ENCODE measurements at places on chromosomes 1 and 21.

GRCh38 chr21:44749116-44749758 is 37.9 kb upstream of the TSPEAR start:
- no peak for DNase-seq

DNA sequence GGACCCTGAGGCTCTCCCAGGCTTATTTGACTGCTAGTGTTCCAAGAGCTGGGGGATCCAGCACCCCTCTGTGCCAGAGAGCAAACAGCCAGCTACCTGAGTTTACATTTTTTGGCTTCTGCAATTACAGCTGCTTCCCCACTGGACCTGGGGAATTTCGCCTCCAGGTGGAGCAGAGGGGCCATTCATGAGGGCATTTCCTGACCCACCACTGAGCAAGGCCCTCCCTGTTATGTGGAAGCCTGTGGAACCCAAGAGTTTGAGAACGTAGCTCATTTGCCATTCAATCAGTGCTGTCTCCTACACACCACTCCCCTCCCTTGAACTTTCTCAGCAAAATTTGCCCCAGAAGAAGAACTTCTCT is 42.7 kb upstream of the TMEM51 start:
- no peak for DNase-seq

DNA sequence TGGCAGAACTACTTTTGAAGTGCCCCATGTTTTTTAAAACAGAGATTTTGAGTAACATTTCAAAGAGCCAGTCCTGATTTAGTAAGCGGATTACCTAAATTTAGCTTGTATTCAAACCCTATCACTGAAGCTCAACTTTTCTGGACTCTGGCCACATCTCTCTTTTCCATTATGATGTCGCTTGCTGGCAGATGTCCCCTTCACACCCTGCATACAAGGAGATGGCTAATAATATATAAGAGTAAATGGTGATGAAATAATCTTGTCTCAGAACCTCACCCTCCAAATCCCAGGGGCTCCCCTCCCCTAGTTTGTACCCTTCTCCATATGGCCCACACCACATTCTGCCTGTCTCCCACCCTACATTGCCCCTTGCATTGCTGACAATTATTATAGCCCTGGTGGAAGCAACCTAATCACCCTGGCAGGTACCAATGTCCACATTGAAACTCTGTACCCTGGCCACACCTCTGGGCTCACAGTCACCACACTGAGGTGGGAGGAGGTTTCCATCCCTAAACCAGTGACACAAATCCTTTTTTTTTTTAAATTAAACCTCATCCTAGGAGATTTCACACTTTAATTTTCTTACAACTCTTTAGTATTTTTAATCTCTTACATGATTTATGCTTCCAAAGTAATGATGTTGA is 106.0 kb upstream of the SYT6 start:
- DNase-seq: no peak

DNA sequence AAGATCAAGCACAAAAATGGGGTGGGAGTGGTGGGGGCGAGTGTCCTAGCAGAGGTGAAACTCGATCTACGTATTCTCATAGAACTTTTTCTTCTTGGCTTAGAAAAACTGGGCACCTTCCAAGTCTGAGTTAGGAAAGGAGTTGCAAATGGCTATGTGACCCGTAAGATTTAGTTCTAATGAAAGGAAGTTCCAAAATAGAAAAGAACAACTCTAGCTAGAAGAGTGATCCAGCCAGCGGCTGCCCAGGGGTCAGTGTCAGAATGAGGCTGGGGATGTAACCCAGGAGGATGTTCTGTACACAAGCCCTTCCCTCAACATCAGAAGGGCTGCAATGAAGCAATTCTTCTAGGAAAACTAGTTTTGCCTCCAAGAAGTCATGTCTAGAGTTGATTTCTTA is 5.2 kb downstream of the MTARC1 start:
- no peak for DNase-seq

- DNase-seq: no peak
Observed at GRCh38 chr1:41637367-41637766, 152.9 kb upstream of the EDN2 start.

DNA sequence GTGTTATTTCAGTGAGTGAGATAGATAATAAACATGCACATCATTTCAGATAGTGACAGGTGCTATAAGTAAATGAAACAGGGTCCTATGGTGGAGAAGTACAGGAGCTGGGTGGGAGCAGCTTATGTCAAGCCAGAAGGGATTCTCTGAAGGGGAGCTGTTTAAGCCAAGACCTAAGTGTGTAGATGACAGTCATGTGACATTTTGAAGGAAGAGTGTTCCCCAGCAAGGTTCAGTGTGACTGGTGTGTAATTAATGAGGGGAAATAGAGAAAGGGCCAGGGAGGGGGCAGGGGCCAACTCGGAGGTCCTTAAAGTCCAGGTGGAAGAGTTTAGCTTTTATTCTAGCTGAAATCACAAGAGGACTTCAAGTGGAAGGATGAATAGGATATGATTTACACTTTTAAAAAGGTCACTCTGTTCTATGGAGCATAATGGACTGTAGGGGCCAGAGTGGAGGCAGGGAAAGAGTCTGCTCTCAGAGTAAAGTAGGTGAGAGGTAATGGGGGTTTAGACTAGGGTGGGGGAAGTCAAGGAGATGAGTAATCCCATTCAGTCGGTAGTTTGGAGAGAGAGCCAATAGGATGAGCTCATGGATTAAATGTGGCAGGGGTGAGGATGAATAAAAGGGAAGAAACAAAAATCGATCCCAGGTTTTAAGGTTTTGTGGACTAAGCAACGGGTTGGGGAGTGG is 243.1 kb downstream of the CACNA1E start:
- DNase-seq: no peak

- DNase-seq: no peak
Observed at GRCh38 chr1:230611878-230612235, 30.4 kb upstream of the COG2 start.

GRCh38 chr21:42892582-42892930 is 553 bp upstream of the NDUFV3 start:
- no peak for DNase-seq

DNA sequence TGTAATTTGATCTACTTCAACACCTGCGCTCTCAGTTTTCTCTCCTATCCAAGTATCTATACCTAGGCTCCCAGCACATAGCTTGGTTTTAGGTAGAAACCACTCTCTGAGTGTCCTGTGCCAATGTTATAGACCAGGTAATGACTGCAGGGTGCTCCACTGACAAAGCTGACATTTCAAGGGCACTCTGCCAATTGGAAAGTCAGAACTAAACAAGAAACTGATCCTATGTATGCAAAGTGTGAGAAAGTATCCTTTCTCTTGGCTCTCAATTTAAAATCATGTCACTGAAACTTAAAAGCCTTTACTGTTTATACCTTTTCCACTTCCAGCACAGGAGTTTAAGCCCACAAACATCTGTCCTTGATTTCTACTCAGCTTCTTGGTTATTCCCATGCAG is 45.0 kb upstream of the AIM2 start:
- DNase-seq: no peak

- DNase-seq: no peak
Observed at GRCh38 chr1:47418681-47419325, 2.7 kb downstream of the FOXE3 start.

GRCh38 chr1:222310836-222311235 is 237.1 kb downstream of the HHIPL2 start:
- DNase-seq: no peak

DNA sequence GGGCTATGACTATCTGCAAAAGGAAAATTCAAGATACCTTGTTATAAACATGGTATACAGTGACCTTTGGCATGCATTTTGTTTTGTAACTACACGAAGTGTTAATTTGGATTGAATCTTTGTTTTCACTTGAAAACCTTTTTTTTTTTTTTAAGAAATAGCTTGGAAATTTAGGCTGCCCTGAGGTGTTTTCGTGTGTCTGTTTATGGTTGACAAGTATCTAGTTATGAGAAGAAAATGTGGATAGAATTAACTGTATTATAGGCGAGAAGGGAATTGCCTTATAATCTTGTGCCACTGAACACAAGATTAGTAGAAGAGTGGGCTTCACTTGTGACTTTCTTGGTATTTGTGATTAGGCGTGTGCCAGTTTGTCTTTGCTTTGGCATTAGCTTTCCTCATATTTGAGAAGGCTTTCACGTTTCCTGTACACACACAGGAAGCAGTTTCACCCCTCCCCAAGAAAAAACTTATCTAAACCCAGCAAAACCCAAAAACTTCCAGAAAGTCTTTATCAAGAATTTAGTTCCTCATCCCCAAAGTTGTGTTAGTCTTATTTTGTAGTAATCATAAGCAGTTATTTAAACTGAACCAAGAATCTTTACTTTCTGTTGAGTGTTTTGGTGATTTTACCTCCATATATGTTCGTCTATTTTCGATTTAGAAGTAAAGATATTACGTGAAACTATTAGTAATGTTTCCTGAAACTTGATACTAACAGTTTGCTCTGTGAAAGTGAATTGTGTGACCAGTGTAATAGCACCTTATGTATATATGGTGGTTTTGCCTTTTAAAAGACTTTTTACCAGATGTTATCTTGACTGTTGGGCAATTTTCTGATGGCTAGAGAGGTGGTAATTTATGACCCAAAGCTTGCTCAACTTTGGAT is 3.8 kb downstream of the DYRK1A start:
- DNase-seq: no peak

DNA sequence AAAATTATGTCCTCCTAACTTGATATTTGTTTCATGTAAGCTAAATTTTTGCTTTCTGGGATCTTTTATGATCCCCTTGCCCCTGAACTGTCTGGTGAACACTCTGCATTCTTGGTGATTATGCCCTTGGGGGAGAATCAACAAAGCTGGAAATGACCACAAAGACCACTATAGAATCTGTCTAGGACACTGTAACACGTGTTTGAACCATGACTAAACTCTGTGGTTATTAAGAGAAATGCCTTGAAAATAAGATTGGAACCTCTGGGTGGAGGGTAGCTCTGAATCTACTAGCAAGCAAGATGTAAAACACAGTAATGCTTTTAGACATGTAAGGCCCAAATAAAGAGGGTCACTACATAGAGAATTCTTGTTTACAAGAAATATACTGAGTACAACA is 237.5 kb downstream of the HMCN1 start:
- DNase-seq: no peak

- no peak for DNase-seq
Observed at GRCh38 chr1:220817907-220818306, 31.2 kb downstream of the MTARC1 start.

GRCh38 chr1:229478852-229479251 is 29.3 kb downstream of the NUP133 start:
- no peak for DNase-seq

DNA sequence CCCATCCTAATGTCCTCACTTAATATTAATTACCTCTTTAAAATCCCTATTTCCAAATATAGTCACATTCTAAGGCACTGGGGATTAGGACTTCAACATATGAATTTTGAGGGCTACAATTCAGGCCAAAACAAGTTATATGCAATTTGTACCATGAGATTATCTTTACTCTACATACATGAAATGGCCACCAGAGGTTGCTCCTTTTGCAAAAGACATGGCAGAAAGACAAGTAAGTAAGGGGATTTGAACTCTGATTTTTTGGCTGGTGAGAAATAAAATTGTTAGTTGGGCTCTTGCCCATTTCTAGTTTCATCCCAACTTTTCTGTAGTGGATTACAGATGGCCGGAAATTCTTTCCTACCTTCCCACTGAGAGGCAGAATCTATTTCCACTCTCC is 4.8 kb upstream of the ALG6 start:
- no peak for DNase-seq

DNA sequence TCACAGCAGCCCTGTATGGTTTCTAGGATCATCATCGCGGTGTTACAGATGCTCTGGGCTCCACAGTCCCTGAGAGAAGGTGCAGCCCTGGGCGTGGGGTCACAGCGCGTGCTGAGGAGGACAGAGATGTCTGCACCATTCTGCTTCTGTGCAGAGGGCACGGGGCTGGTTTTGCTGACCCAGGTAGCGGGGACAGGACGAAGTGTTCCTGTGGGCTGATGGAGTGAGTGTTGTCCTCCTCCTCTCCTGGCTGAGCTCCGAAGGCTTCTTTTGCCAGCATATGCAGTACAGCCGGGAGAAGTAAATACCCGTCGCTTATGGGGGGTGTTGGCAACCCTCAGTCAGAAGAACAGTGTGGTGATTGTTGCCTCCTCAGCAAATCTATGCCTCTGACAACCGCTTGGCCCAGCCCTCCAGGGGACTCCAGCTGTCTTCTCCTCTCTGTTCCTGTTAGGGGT is 101.5 kb downstream of the DDX20 start:
- DNase-seq: no peak

GRCh38 chr1:201666645-201667044 is 127.7 kb downstream of the NAV1 start:
- DNase-seq: no peak

DNA sequence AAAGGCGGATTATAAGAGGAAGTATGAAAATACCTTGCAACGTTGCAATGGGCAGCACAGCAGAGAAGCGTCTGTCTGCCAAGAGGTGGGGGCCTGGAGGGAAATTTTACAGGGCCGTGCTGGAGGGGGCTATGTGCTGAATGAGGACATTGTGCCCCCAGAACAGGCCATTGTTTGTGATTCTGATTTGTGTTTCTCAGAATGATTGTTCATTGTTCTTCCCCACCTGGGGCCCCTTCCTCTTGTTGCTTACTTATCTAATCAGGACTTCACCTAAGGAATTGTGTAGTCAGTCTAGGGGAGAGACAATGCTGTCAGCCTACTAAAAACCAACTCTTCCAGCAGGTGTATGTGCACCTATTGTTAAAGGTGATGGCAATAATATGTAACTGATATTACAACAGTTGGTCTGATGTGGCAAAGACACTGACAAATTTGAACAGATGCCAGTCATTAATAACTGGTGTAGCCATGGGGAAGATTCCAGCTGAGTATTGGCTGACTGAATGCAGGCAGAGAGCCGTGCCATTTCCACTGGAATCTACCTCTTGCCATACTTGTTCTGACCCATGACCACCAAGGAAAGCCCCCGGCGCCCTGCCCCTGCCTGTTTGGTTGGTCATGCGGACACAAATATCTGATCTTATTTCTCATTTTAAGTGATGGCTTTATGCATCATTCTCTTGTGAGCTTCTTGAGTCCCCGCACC is 45.2 kb upstream of the PSEN2 start:
- DNase-seq: peak; percentile 73

- no peak for DNase-seq
Observed at GRCh38 chr1:7476861-7477547, 294.1 kb upstream of the VAMP3 start.

DNA sequence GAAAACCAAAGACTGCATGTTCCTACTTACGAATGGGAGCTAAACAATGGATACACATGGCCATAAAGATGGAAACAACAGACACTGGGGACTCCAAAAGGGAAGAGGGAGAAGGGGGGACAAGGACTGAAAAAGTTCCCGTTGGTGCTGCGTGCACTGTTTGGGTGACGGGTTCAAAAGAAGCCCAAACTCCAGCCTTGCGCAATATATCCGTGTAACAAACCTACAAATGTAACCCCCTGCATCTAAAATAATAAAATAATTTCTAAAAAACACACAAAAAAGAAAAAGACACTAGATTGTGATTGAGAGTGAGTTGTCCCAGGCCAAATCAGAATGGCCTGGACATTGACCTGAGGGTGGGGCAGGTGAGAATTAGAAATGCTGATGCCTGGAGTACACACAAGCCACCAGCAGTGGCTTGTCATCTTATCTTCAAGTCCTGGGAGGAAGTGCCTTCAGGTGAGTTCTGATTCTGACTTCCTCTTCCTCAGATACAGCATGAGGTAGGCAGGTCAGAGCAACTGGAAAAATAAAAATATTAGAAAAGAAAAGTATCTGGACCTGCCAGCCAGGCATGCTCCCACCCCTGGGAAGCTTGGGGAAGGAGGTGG is 54.7 kb downstream of the SPATA46 start:
- no peak for DNase-seq

- DNase-seq: no peak
Observed at GRCh38 chr1:245124241-245124640, 30.5 kb upstream of the KIF26B start.

Measured in NCI-H2171 (cell line).